ENCODE measurements at places on chromosomes 3 and 15.
A peak's percentile ranks its signal among the peaks of the same experiment; 100 is the strongest.

DNA sequence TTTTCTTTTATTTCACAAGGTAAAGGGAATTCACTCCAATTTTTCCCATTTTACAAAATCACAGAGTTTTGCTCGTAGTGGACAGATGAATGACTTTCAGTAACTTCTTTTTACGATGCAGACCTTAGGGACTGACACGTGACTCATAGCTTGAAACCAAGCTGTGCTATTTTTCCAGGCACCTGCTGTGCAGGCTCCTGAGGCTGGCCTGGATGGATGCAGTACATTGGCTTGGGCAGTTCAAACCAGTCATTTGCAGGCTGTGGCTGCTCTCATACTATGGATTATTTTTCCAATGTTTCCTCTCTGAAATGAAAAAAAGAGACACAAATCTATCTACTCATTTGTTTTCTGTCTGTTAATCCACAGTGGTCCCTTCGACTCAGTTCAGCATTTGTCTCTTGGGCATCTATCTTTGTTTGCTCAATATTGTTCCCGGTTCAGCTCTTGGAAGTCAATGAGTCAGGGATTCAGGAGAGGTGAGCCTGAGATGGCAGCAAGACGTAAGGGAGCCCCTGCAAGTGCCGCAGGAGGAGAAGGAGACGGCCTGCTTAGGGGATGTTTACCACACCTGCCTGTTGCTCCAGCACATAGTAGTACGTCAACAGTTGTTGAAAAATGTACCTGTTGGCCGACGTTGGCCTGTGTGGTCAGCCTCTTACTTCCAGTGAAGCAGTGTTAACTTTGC, 92.8 kb downstream of the SV2B start:
- DNase-seq, result no peak

DNA sequence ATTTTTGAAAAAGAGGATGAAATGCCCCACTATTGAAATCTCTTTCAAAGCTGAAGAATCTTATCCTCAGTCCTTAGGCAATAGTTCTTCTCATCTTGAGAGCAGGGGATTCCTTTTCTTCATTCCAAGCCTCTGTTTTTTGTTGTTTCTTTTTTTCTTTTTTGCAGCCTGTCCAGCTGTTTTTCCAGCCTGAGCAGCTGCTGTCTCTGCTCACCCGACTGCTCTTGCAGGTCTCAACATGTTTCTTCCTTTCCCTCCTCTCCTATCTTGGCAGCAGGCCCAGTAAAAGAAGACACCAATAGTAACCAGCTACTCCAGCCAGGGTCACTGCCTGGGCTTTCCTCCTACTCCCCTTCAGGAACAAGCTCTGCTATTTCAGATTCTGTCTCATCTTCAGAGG, 23.8 kb downstream of the MEX3B start:
- DNase-seq, result peak; percentile 50

- DNase-seq, result no peak
These were observed 9.4 kb upstream of the MRPS25 start for GRCh38 chr3:15074500-15074899.

GRCh38 chr3:133381346-133382109, 18.3 kb upstream of the BFSP2 start:
- no peak for DNase-seq

- peak; percentile 19 for DNase-seq
These were observed 236.3 kb downstream of the MEX3B start for GRCh38 chr15:81809543-81809942.

GRCh38 chr3:72628065-72628464, 220.2 kb downstream of the SHQ1 start:
- no peak for DNase-seq

DNA sequence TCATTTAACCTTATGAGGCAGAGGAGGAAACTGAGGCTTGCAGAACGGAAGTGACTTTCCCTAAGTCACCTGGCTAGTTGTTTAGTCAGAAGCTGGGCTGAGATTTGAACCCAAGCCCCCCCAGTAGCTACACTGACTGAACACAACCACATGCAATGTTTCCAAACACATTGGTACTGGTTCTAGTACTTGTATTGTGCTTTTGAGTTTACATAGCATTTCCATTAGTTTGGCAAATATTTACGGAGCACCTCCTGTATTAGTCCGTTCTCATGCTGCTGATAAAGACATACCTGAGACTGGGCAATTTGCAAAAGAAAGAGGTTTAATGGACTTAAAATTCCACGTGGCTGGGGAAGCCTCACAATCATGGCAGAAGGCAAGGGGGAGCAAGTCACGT, 56.3 kb upstream of the ITGA11 start:
- DNase-seq, result no peak

DNA sequence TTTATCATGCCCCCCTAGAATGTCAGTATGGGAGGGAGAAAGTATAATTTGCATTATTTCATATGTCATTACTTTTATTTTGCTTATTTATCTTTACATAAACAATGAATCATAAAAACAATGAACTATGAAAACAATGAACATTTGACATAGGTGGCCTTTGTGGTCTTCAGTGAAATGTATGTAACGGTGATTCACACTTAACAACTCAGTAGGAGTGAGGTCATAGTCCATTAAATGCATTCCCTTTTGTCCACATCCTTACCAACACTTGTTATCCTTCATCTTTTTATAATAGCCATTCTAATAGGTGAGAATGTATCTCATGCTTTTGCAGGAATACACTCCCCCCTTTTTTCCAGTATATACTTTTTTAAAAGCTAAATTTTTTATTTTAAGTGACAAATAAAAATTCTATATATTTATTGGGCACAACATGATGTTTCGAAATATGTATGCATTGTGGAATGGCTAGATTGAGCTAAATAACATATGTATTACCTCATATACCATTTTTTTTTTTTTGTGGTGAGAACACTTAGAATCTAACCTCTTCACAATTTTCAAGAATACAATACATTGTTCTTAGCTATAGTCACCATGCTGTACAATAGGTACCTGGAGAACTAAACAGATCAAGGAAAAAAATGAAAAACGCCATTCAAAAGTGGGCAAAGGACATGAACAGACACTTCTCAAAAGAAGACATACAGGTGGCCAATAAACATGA, 189.5 kb downstream of the WDR72 start:
- peak; percentile 12 for DNase-seq

GRCh38 chr3:13525827-13526625, 22.9 kb upstream of the FBLN2 start:
- no peak for DNase-seq

DNA sequence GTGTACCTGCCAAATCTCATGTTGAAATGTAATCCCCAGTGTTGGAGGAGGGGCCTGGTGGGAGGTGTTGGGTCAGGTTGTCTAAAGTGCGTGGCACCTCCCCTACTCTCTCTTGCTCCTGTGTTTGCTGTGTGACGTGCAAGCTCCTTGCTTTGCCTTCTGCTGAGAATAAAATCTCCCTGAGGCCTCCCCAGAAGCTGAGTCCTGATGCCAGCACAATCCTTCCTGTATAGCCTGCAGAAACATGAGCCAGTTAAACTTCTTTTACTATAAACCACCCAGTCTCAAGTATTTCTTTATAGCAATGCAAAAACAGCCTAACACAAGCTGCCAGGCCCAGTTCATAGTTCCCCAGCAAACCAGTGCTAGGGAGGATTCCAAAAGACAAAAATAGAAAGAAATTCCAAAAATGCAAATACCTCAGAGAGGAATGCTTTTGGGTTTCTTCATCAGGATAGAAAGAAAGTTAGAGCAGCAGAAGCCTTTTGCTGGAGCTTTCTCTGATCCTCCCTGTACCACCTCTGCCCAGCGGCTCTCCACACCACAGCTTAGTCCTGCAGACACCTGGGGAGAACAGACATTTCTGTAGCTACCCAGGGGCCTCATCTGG, 25.9 kb upstream of the CDV3 start:
- DNase-seq, result no peak

- no peak for DNase-seq
These were observed 211.2 kb upstream of the STRIT1 start for GRCh38 chr3:155504682-155505081.

GRCh38 chr3:112847692-112848091, 1.0 kb upstream of the CD200R1L start:
- DNase-seq, result no peak

DNA sequence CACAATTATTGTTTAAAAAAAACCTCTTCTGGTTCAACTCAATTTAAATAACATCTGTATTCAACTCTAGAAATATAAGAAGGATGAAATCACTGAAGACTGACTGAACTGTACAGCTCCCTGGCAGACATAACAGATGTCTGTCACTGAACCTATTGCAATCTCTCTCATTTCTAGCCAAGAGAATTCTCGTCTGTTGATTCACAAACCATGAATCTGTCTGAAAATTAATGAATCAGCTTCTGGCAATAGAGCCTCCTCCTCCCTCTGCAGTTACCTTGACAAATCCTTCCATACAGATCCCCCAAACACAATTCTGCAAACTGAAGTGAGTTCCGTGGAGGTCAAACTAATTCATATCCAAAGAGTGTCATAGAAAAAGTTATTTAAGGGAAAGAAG, 561.4 kb downstream of the PYDC2 start:
- DNase-seq, result no peak

DNA sequence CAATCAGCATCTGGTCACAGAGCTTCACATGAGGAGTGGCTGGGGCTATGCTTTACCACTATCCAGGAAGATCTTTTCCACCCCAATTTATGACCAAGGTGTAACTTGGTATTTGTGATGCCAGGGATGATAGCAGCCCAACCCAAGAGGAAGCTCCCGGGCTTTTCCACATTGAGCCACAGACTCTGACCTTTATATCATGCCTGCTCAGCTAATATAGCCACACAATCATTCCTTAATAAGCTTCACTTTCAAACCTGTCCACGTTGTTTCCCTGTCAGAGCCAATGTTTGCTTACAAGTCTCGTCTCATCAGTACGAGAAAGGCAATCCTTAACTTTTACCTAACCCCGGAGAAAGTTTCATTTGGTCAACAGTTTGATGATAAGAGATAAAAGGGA, 330.9 kb downstream of the SHQ1 start:
- DNase-seq, result no peak

All from Caki2 (cell line).